ENCODE measurements at places on chromosomes 3 and 15. TPM values are rescaled to one million over a fixed set of nuclear protein-coding genes. Genes with fewer than 3 reads are reported as not detected.

DNA sequence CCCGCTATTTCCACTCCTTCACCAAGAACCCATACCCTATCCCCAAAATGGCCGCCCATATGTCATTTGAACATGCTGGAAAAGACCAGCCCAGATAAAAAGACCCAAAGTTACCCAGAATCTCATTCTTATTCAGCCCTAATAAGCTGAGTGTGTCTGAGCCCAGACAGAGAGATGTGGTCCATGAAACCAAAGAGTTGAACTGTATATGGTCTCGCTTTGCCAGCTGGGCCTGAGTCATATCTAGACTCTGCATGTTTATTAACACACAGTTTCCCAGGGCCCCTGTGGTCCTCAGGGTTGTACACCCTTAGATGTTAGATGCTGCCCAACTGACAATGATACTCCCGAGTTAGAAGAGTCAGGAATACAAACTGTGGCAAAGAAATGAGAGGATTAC, 201.9 kb upstream of the STRIT1 start:
- DNase-seq, result no peak

- DNase-seq, result no peak
Measured at GRCh38 chr3:23981136-23981535, 36.0 kb downstream of the NR1D2 start.

DNA sequence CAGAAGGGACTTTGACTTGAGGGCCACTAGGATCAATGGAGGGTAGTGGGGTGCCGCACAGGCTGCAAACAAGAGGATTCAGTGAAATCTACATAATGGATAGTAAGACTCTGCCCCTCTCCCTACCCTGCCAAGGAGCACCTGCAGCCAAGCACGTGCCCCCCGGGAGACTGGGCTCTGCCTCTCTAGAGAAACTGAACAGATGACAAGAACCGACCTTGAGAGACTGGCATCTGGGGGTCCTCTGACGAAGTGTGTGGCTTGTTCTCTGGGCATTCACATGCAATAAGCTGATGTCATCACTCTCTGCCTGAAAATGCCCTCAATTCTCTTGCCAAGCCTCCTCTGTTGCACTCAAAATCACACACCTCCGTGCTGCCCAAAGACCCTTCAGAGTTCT, 132.3 kb downstream of the FAM43A start:
- DNase-seq, result no peak

DNA sequence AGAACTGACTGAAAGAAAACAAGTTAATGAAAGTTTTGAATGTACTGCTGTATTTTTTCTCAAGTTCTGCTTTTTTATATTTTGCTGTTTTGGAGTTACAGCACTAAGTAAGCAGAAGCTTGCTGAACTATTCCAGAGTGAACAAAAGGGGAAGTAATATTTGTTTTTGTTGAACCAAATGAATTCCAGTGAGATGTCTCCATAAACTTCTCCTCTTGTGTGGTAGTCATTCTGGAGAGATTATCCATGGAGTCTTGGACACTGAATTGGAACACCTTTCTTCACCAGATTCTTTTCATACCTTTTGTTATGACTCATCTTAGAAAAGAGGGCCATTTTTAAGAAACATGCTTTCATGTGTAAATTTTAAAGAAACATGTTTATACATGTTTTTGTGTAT, 8.8 kb downstream of the ANKUB1 start:
- no peak for DNase-seq

DNA sequence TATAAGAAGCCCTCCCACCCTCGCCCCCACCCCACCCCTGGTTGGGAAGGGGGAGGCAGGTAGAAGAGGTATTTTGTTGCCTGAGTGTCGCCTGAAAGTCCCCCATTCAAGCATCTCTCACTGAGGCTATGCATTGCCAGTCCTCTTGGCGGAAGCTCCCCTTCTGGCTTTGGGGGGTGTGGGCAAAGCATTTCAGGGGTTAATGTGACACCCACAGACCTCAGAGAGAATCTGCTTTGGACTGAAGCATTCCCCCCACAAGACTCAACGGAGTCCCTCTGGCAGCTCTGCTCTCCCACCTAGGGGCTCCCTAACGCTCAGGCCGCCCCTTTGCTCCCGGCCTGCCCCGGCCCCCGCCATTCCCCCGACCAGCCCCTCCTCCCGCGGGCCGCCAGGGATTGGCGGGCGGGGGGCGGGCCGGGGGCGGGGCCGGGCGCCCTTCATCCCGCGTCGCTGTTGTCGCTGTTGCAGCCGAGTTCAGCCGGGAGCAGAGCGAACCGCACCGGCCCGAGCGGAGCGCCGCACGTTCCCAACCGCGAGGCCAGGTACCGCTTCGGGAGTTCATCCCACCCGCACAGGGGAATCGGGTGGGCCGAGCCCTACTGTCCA, at the start of gene SLC38A3:
Gene SLC38A3, plus strand, starts transcription at position 468 of the 609 bp plus-strand sequence. CDS start 8,929 bp downstream, outside the sequence.
- no peak for DNase-seq

- no peak for DNase-seq
Measured at GRCh38 chr15:68271854-68272471, 5.6 kb upstream of the FEM1B start.

DNA sequence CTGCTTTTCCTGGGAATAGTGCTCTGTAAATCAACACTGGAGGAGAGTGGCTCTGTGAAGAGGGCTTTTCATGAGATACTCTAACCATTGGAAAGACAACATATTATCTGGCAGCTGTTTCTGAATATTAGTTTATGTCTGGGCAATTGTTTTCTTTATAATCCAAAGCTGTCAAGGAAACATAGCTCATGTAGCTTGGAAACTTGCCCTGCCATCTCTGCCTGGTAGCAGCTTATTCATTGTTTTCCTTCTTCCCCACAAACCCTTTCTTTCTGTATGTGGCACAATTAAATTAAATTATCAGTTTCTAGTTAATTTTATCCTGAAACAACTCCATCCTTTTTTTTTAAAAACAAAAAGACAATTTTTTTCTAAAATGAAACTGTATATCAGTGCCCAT, 160.0 kb downstream of the EDEM1 start:
- DNase-seq, result no peak

GRCh38 chr15:92077353-92078085, 224.0 kb downstream of the SLCO3A1 start:
- peak; percentile 64 for DNase-seq

DNA sequence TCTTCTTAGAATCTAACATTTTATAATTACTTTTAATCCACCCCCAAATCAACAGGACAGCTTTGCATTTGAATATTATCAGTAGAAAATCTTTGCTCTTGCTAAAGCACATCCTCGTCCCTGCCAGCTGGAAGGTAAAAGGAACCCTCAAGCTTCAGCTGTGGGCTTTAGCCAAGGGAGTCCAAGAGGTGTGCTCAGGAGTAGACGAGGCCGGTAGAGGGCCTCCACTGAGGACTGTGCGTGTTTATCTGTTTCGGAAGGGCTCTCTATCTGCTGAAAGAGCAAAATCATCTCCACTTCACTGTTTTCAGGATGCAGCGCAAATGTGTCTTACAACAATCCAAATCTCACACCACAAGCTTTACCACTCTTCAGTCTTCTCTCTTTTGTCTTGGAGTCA, 257.4 kb upstream of the IL12A start:
- no peak for DNase-seq

DNA sequence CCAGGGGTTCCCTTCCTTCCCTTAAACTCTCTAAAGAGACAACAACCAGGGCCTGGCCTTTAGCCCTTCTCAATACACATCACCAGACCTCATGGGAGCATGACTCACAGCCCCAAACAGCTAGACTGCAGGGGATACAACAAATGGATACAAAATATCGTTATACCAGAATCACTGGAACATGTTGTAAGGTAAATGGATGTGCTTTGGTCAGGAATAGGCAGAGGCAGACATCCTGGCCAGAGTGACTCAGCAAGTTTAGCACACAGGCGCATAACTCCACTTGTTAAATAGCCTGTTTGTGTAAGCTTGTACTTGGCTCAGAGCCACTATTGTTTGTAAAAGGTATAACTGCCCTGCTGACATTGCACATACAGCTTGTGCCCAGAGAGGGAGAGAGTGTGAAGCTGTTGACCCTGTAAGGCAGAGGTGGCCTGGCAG, 18.3 kb downstream of the TMED3 start:
- DNase-seq, result no peak

- no peak for DNase-seq
Measured at GRCh38 chr3:194931865-194932264, 246.2 kb downstream of the FAM43A start.

ACAD11 gene
- total RNA-seq, result 19.4 TPM

IL17RE gene
- 0.94 TPM for total RNA-seq

KIF15 gene
- total RNA-seq, result 42.3 TPM

UPK1B gene
- not detected for total RNA-seq

All from activated naive CD8-positive, alpha-beta T cell treated with anti-CD3 and anti-CD28 coated beads, Interleukin-2, amount 10 ng/mL, durations not matched to agents 7 days and 5 days (primary cell).